ENCODE measurements at places on chromosomes 5 and 9.

- H3K36me3 ChIP-seq: no peaks in the 10 kb centered on the region
- H3K4me1 ChIP-seq: no peaks in the 10 kb centered on the region
- no peaks in the 10 kb centered on the region for H3K27me3 ChIP-seq
- no peak overlapping the region for H3K27ac ChIP-seq
- no peak for DNase-seq
Measured at GRCh38 chr9:20384642-20385041, 237.7 kb downstream of the MLLT3 start.

DNA sequence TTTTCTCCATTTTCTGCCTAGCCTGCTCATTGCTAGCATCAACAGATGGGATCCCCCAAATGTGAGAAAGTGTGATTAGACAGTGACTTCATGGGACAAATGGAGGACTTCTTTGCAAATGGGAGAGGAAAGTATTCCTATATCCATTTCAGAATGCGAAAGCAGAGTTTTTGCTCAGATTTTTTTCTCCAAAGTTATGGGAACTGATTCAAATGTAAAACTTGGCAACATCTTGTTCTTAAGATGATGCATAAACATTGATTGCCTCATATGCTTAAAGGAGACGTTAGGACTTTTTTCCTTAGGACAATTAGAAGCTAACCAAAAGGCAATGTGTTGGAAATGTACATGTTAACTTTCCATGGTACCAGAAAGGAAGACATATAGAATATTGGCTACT lies 704.3 kb upstream of the ZNF608 start:
- no peak overlapping the region for H3K27ac ChIP-seq
- H3K36me3 ChIP-seq: no peaks in the 10 kb centered on the region
- no peak for DNase-seq
- no peaks in the 10 kb centered on the region for H3K27me3 ChIP-seq

GRCh38 chr5:139872052-139872766 lies 76.6 kb downstream of the PSD2 start:
- no peaks in the 10 kb centered on the region for H3K27me3 ChIP-seq
- H3K4me3 ChIP-seq: no peak overlapping the region
- H3K27ac ChIP-seq: no peak overlapping the region
- no peaks in the 10 kb centered on the region for H3K36me3 ChIP-seq
- peaks cover 6% of the 10 kb centered on the region for H3K4me1 ChIP-seq
- DNase-seq: no peak

DNA sequence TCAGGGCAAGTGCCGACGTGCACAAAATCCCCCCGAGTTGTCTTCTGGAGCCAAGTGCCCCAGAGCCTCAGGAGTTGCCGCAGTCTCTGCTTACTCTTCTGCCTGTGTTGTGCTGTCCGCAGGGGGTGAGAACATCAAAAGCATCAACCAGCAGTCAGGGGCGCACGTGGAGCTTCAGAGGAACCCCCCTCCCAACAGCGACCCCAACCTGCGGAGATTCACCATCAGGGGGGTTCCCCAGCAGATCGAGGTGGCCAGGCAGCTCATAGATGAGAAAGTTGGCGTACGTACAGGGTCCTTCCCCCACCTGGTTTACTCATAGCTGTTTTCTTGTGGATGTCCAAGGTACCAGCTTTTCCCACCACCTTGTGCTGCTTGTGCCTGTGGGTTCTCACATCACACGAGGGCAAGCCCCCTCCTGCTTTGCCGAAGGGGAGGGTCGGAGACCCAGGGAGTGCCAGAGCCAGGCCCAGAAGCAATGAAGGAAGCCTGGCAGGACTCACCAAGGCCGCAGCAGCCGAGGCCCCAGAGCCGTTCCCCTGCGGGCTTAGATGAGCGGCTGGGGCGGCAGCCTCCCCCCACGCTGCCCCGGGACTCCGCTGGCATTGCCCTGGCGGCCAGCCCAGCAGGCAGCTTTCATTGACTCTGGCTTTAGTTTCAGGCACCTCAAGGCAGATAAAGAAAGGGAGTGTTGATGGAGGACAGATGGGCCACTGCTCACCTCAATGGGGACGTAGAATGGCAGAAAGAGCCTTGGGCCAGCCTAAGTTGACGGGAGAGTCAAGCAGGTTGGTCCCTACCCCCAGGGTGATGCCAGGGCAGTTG lies 33.7 kb upstream of the PRDM12 start:
- no peak overlapping the region for H3K27ac ChIP-seq
- no peak for DNase-seq
- no peaks in the 10 kb centered on the region for H3K4me1 ChIP-seq
- H3K4me3 ChIP-seq: no peak overlapping the region
- peaks cover 6% of the 10 kb centered on the region for H3K36me3 ChIP-seq

DNA sequence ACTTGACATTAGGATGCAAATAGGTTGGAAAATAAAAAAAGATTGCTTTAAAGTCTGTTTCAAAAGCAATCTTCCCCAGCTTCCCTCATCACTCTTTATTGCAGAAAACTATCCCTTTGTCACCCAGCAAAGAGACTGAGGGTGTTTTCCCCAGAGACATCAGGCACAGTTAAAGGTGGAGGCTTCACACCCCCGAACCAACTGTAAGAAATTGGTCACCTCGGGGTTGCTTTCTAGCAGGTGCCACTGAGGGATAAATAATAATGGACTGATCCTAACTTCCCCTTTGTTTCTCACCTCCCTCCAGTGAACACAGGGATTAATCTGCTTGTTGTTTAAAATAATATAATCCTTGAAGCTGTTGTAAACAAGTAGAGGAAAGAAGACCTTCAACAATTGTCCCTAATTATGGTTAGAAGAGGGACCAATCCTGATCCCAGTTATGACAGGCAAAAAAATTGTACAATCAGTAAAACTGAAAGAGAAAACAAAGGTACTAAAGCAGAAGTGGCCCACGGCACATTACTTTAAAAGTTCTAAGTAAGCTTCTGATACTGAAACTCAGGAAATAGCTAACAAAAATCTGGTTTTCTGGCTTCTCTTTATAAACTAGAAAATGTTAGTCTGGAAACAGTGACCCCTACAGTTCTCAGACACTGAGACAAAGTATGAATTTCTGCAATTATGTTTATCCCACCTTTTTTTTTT lies 6.6 kb upstream of the PCSK1 start:
- no peak for DNase-seq
- no peak overlapping the region for H3K4me3 ChIP-seq
- no peaks in the 10 kb centered on the region for H3K4me1 ChIP-seq
- H3K27me3 ChIP-seq: no peaks in the 10 kb centered on the region

- DNase-seq: no peak
- H3K27me3 ChIP-seq: no peaks in the 10 kb centered on the region
- H3K4me3 ChIP-seq: no peak overlapping the region
- no peaks in the 10 kb centered on the region for H3K4me1 ChIP-seq
Measured at GRCh38 chr9:72407114-72407513, 42.1 kb upstream of the ZFAND5 start.

DNA sequence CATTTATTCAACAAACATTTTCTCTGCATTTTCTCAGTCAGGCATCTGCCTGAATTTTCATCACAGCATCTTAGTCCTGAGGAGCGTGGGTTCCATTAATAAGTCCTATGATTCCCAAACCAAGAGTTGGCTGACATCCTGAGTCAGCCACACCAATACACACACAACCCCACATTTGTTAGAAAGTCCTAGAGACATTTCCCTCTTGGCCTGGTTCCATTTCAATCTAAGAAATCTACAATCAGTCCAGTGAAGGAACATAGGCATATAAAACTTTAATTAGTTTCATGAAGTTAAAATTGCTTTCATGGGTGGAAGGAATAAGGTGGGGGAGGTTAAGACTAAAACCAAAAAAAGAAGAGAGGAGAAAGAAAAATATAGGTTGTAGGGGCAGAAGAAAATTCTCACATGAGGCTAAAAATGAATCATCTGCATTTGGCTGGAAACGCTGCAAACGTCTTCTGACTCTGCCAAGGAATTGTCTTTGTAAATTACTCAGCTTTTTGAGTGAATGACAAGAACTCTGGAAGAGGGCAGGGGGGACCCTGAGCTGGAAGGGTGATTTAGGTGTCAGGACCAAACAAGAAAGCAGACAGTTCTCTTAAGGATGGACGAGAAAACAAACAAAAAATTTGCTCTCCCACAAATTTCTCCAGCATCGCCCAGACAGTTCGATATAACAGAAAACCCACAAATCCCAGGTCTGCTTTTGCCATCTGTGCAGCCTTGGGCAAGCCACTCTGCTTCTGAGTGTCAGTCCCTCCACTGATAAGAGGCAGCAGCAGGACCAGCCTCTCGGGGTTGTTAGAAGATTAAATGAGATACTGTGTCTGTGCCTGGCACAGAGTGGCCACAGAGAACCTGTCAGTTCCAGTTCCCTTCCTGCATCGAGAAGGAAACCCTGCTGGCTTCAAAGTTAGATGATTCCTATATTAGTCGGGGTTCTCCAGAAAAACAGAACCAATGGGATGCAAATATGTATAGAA lies 289.7 kb downstream of the CDK5RAP2 start:
- no peaks in the 10 kb centered on the region for H3K4me1 ChIP-seq
- H3K36me3 ChIP-seq: no peaks in the 10 kb centered on the region
- no peak overlapping the region for H3K4me3 ChIP-seq
- no peaks in the 10 kb centered on the region for H3K27me3 ChIP-seq

- DNase-seq: no peak
- no peaks in the 10 kb centered on the region for H3K27me3 ChIP-seq
- no peak overlapping the region for H3K27ac ChIP-seq
- peaks cover 39% of the 10 kb centered on the region for H3K4me1 ChIP-seq
Measured at GRCh38 chr9:135887021-135887507, 20.3 kb downstream of the CAMSAP1 start.

DNA sequence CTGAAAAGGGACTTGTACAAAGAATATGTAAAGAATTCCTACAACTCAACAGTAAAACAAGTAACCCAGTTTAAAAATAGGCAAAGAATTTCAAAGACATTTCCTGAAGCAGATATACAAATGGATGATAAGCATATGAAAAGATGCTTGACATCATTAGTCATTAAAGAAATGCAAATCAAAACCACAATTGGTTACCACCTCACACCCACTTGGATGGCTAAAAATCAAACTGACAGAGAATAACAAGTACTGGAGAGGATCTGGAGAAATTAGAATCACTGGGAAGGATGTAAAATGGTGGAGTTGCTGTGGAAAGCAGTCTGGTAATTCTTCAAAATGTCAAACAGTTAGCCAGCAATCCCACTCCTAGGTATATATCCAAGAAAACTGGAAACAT lies 12.5 kb upstream of the FOXE1 start:
- H3K4me1 ChIP-seq: no peaks in the 10 kb centered on the region
- H3K4me3 ChIP-seq: no peak overlapping the region
- DNase-seq: no peak
- no peaks in the 10 kb centered on the region for H3K27me3 ChIP-seq
- no peak overlapping the region for H3K27ac ChIP-seq

GRCh38 chr5:153798830-153799229 lies 239.9 kb downstream of the FAM114A2 start:
- H3K4me1 ChIP-seq: no peaks in the 10 kb centered on the region
- no peaks in the 10 kb centered on the region for H3K36me3 ChIP-seq
- H3K4me3 ChIP-seq: no peak overlapping the region

DNA sequence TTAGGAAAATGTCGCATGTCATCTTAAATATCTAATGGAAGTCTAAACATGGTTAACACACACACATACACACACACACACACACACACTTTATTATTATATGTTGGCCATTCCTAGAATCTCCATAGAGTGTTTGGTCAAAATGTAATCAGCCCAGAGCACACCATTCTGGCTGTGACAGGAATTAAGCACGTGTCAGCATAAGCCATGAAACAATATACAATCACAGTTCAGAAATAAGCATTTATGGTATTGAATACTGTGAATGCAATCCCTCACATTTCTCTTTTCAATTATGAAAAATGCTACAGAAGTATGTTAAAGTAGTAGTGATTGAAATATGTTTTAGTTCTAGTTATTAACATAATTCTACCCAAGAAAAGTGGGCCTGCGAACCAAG lies 611.6 kb downstream of the PRELID2 start:
- no peaks in the 10 kb centered on the region for H3K36me3 ChIP-seq
- no peak overlapping the region for H3K27ac ChIP-seq
- H3K4me3 ChIP-seq: no peak overlapping the region
- H3K27me3 ChIP-seq: no peaks in the 10 kb centered on the region
- no peak for DNase-seq

DNA sequence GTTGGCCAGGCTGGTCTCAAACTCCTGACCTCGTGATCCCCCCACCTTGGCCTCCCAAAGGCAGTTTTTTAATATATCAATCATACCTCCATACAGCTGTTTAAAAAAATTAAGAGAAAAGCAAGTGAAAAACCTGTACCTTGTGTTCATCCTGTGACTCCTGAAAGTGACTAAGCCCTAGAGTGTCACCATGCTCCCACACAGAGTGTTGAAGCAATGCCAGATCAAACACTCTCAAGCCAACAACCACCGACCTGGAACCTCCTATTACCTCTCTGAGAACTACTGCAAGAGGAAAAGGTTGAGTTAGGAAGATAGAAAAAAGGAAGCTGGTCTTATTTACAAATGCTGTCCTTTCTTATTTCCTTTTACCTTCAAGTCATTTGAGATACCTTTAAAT lies 123.5 kb downstream of the RASEF start:
- H3K4me1 ChIP-seq: no peaks in the 10 kb centered on the region
- no peak overlapping the region for H3K27ac ChIP-seq
- H3K36me3 ChIP-seq: no peaks in the 10 kb centered on the region

GRCh38 chr9:107693625-107694326 lies 204.2 kb upstream of the KLF4 start:
- H3K36me3 ChIP-seq: no peaks in the 10 kb centered on the region
- DNase-seq: no peak
- H3K27ac ChIP-seq: no peak overlapping the region
- no peak overlapping the region for H3K4me3 ChIP-seq
- no peaks in the 10 kb centered on the region for H3K27me3 ChIP-seq
- H3K4me1 ChIP-seq: no peaks in the 10 kb centered on the region

DNA sequence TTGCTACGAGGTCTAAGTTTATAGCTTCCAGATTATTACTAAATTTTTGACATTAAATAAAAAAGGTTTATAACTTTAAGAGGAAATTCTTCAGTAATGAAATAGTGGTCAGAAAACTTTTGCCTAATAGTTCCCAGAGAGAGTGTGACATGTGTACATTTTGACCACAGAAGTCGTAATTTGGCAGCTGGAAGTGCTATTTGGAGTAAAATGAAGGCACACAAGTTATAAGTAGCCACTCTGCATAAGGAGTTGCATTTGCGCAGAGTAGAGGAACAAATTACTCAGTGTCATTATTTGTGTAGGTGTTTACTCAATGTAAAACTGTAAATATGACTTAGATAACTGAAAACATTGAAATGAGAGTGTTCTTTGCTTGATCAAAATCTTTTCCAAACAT lies 408.4 kb downstream of the CCDC171 start:
- H3K36me3 ChIP-seq: no peaks in the 10 kb centered on the region
- no peak overlapping the region for H3K27ac ChIP-seq
- H3K4me1 ChIP-seq: no peaks in the 10 kb centered on the region
- DNase-seq: no peak
- H3K4me3 ChIP-seq: no peak overlapping the region

DNA sequence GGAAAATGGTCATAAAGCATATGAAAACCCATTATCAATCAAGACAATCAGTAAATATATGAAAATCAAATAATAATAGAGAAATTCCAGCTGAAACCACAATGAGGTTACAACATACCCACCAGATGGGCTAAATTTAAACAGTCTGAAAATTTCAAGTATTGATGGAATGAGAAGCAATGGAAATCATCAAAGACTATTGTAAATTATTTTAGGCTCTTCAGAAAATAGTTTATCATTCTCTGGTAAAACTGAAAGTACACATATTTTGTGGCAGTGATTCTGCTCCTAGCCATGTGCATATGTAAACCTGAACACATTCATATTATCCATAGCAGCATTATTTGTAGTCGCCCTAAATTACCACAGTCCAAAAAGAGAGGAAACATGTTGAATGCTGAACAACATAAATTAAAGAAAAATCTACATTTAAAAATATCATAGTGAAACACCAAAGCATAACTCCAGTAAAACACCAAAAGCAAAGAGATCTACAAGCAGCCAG lies 215.3 kb downstream of the PRELID2 start:
- DNase-seq: no peak
- H3K4me3 ChIP-seq: no peak overlapping the region
- H3K27ac ChIP-seq: no peak overlapping the region
- no peaks in the 10 kb centered on the region for H3K36me3 ChIP-seq

Data from breast epithelium (tissue), 4 donors.